ENCODE measurements at places on chromosomes 11 and 22.

- H3K4me3 ChIP-seq = no peak overlapping the region
- no peaks in the 10 kb centered on the region for H3K4me1 ChIP-seq
- peaks cover 5% of the 10 kb centered on the region for H3K27me3 ChIP-seq
- DNase-seq = no peak
- no peaks in the 10 kb centered on the region for H3K36me3 ChIP-seq
- no peak overlapping the region for H3K27ac ChIP-seq
Measured at GRCh38 chr22:47543447-47543846, 781.0 kb downstream of the TBC1D22A start.

DNA sequence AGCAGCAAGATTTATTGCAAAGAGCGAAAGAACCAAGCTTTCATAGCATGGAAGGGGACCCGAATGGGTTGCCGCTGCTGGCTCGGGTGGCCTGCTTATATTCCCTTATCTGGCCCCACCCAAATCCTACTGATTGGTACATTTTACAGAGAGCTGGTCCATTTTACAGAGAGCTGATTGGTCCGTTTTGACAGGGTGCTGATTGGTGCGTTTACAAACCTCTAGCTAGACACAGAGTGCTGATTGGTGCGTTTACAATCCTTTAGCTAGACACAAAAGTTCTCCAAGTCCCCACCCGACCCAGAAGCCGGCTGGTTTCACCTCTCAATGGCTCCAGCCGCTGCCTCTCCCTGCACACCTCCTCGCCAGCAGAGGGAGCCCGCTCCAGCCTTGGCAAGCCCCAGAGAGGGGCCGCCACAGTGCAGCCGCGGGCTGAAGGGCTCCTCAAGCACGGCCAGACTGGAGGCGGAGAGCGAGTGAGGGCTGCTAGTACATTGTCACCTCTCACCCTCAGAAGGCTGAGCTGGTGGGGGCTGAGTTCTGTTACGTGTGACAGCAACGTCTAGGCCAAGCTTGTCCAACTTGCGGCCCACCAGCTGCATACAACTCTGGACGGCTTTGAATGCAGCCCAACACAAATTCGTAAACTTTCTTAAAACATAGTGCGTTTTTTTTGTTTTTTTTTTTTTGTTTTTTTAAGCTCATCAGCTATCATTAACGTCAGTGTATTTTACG is 8.7 kb downstream of the PTH start:
- H3K36me3 ChIP-seq = no peaks in the 10 kb centered on the region

DNA sequence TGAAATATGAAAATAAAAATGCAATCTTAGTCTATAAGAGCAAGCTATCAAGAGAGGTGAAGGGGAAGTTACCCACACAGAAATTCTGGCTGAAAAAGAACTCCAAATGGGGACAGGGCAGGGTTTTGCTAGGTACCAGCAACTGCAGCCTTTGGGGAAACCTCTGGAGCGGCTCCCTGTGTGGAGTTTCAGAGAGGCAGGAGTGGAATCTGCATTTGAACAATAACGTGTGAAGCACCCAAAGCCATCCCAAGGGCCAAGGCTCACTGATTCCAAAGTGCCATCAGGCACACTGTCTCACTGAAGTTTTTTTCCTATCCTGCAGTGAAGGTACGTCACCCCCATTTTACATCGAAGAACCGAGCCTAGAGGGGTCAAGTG is 87.8 kb downstream of the KCNC1 start:
- no peak overlapping the region for H3K4me3 ChIP-seq
- H3K36me3 ChIP-seq = no peaks in the 10 kb centered on the region
- DNase-seq = no peak
- no peak overlapping the region for H3K27ac ChIP-seq
- H3K4me1 ChIP-seq = no peaks in the 10 kb centered on the region
- H3K27me3 ChIP-seq = no peaks in the 10 kb centered on the region

GRCh38 chr22:22907551-22908494 is 20.2 kb downstream of the IGLL5 start:
- no peaks in the 10 kb centered on the region for H3K36me3 ChIP-seq
- no peak overlapping the region for H3K4me3 ChIP-seq
- H3K27me3 ChIP-seq = peaks cover 2% of the 10 kb centered on the region

DNA sequence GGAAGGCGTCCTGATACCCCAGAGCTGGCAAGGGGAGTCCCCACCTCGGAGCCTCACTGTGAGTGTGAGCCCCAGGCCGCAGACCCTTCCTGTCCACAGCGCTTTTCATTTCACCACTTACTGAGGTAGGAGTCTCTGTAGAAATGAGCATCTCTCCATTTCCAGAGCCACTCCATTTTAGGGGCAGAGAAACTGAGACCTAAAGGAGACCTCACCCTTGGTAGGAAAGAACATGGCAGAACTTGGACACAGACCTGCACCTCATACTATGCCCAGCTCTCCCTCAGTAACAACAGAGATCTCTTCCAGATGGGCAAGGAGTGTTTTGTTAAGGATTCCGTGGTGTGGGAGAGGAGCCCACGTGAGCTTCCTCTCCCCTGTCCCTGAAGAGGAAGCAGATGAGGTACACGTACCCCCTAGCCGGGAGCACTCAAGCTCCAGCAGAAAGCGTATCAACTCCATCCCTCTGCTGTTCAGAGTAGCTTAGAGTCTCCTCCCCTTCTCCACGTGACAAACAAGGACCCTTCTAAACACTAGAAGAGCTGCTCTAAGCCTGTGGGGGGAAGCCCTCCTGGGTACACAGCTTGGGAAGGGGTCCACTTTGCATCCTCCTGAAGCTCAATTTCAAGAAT is 532 bp upstream of the VSIG2 start:
- H3K36me3 ChIP-seq = no peaks in the 10 kb centered on the region
- no peaks in the 10 kb centered on the region for H3K4me1 ChIP-seq
- no peak overlapping the region for H3K4me3 ChIP-seq
- peaks cover 14% of the 10 kb centered on the region for H3K27me3 ChIP-seq
- DNase-seq = no peak
- no peak overlapping the region for H3K27ac ChIP-seq

DNA sequence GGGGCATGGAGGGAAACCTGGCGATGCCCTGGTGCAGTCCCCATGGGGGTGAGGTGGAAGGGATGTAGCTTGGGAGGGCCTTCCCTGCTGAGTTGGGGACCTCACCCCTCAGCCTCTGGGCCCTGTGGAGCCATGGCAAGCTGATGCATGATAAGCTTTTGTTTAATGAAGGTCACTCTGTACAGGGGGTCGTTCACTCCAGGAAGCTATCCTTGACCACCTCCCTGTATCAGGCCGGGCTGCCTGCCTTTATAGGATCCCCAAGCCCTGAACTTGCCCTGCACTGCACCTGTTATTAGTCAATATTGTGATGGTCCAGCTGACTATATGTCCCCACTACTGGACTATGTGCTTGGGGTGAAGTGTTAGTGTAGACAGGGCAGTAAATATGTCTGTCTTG is 49.7 kb upstream of the MYEOV start:
- H3K36me3 ChIP-seq = no peaks in the 10 kb centered on the region
- H3K27ac ChIP-seq = no peak overlapping the region
- H3K4me1 ChIP-seq = peaks cover 5% of the 10 kb centered on the region
- no peak for DNase-seq
- no peak overlapping the region for H3K4me3 ChIP-seq

DNA sequence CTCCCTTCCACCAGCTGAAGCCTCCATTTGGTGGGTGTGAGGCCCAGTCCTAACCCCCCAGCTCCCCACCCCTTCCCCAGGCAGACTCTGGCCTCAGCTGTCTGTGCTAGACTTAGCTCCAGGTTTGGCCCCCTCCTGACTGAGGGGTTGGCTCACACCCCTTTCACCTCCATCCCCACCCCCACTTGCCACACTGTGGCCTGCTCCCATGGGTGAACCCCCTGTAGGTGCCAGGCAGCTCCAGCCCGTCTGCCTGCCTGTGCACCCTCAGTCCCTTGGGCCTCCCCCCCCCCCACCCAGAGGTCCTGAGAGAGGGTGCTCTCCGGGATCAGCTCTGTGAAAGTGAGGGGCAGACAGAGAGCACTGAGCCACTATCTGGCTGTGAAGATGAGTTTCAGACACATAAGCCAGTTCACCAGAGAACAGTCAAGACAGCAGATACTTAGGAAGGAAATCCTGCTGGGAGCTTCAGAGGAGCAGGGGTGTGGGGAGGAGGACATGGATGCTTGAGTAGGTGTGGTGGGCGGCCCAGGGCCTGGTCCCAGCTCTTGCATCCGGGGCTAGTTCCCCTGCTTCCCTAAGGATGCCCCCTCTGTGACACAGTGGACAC is 36.2 kb downstream of the PPM1F start:
- no peaks in the 10 kb centered on the region for H3K36me3 ChIP-seq
- no peaks in the 10 kb centered on the region for H3K4me1 ChIP-seq
- no peaks in the 10 kb centered on the region for H3K27me3 ChIP-seq
- DNase-seq = no peak
- no peak overlapping the region for H3K27ac ChIP-seq
- no peak overlapping the region for H3K4me3 ChIP-seq

GRCh38 chr11:118636569-118637290 is 29.3 kb downstream of the PHLDB1 start:
- no peaks in the 10 kb centered on the region for H3K27me3 ChIP-seq
- H3K36me3 ChIP-seq = no peaks in the 10 kb centered on the region
- H3K4me3 ChIP-seq = no peak overlapping the region
- H3K27ac ChIP-seq = no peak overlapping the region

DNA sequence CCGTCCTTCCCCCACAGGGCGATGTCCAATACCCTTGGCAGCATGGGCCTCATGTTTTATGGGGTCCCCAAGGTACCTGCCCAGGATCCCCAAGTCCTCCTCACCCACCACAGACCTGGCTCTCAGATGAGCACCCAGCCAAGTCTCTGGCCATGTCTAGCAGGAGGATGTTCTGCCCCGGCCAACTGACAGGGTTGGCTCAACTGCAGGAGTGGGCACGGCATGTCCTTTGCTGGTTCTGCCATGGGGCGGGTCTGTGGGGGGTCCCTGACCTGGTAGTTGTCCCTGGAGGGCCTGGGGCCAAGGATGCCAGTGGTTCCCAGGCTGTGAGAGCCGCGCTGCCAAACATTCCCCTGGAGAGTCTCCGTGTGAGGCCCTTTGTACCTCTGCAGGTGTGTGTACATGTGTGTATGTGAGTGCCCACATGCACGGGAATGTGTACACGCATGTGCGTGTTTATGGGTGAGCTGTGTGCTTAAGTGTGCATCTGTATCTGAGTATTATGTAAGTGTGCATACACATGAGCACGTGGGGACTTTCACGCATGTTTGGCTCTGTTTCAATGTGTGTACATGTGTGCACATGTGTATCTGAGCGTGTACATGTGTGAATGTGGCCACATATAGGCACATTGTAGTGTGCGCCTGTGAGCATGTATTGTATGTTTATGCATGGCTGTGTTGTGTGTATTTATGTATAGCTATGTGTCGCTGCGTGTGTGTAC is 85.5 kb downstream of the KCNQ1 start:
- peaks cover 2% of the 10 kb centered on the region for H3K27me3 ChIP-seq
- no peak overlapping the region for H3K4me3 ChIP-seq
- peaks cover 15% of the 10 kb centered on the region for H3K4me1 ChIP-seq
- H3K36me3 ChIP-seq = no peaks in the 10 kb centered on the region

DNA sequence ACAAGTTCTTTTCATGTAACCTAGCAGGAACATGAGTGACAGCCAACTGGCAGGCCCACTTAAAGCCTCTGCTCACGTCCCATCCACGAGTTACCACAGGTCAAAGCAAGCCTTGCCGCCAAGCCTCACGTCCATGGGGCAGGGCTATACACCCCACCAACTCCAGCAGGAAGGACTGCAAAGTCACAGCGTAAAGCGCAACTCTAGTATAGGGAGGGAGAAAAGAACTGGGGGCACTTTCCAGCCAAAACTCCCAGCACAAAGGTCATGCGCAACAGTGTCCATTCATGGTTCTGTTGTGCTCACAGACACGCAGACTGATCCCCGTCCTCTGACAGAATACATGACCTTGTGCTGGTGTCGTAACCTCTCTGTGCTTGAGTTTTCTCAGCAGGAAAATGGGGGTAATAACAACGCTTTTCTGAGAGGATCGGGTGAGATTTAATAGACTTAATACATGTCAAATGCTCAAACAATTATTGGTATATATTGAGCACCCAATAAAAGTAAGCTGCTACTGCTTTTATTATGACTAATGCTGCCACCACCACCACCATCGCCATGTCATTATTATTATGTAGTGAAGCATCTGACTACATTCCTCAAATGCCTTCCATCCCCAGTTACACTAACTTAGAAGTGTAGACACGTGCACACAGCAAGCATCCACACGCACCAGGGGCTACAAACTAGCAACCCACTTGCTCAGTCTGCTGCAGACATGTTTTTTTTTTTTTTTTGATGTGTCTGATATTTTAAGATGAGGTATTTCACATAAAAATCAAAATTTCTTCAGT is 104.4 kb upstream of the PARVA start:
- H3K4me3 ChIP-seq = no peak overlapping the region
- no peaks in the 10 kb centered on the region for H3K36me3 ChIP-seq
- no peak for DNase-seq

DNA sequence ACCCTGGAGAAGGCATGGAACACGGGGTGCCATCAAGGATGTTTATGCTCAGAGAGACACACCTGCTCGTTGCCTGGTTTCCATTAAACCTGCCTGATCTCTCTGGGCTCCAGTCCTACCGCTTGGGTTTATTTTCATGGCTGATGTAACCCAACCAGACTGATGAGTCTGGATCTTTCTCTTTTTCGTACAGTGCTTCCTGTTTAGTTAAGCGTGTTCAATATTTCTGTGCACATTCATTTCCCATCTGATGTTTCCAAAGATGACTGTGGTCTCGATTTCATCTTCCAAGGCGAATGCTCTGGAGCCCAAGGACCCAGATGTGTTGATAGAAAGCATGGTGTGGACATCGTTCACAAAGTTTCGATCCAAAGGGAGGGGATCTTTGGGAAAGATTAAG is 84.3 kb downstream of the SNX19 start:
- peaks cover 9% of the 10 kb centered on the region for H3K27me3 ChIP-seq
- DNase-seq = no peak
- H3K36me3 ChIP-seq = no peaks in the 10 kb centered on the region
- H3K4me3 ChIP-seq = no peak overlapping the region

DNA sequence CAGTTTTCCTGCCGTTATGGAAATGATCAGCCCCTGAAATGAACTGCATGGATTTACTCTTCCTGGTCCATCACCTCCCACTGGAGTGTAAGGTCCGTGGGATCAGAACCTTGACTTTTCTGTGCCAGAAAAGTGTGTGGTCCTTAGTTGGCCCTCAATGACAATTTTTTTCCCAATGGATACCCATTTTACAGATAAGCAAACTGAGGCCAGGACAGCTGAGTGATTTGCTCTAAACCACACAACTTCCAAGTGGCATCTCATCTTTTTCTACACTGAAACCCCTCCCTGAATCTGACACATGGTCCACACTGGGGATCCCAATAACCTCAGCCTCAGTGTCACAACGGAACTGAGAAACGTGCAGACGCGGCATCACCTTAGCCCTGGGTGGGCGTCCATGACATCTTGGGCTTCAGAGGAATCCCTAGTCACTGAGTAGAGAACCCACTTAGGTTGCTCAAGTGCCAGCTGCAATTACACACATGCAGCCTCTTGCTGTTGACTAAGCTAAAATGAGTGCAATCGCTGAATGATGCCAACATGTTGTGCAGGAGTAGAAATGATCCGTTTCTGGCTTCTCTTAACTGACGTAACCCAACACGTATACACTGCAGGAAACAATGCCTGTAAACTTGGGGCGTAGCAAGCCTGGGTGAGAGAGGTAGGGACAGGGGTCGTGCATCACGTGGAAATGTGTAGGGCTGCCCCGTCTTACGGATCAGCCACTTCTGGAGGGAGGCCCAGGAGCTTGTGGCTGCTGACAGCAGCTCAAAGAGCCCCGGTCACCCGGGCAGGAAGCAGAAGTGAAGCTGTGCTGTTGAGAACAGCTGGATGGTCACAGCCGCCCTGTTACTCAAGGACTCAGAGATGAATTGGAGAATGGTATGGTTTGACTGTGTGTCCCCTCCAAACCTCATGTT is 136.3 kb downstream of the SHANK2 start:
- H3K4me1 ChIP-seq = no peaks in the 10 kb centered on the region
- H3K27me3 ChIP-seq = peaks cover 13% of the 10 kb centered on the region
- H3K4me3 ChIP-seq = no peak overlapping the region

GRCh38 chr11:45282081-45282480 is 4.1 kb downstream of the SYT13 start:
- H3K27me3 ChIP-seq = peaks cover 31% of the 10 kb centered on the region
- no peaks in the 10 kb centered on the region for H3K36me3 ChIP-seq
- H3K4me1 ChIP-seq = no peaks in the 10 kb centered on the region
- no peak overlapping the region for H3K4me3 ChIP-seq
